ENCODE measurements at places on chromosomes 6 and 20. TPM values are rescaled to one million over a fixed set of nuclear protein-coding genes. Genes with fewer than 3 reads are reported as not detected.

- DNase-seq, result no peak
Observed at GRCh38 chr6:35248300-35248699, 11.2 kb upstream of the ZNF76 start.

- DNase-seq, result no peak
Observed at GRCh38 chr6:74715355-74716085, 490.3 kb downstream of the COL12A1 start.

DNA sequence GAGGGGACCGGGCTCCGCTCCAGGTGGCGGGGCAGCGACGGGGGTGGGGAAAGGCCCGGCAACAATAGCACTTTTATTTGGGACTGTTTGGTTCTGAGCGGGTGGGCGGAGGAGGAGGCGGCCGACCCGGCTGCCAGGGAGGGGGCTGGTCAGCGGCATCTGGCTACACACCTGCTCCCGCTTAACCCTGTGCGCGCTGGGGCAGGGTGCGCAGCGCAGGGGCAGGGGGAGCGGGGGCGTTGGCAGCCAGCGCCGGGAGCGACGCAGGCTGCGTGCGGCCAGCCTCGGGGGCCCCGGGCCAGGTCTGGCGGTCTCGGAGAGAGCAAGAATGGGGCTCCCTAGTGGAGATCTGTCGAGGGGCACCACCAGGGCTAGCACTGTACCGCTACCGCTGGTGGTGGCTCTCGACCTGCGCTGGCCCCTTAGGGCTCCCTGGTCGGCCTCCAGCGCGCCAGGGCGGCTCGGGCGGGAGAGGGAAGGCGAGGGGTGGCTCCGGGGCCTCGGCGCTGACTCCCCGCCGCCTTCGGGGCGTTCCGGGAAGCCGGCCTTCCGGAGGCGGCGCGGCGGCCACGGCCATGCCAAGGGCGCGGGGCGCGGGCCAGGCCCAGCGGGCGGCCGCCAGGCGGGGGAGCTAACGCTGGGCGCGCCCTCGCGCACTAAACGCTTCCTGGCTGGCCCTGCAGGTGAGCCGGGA lies 92.4 kb downstream of the NCR2 start:
- DNase-seq, result peak; percentile 90

GRCh38 chr20:44803383-44803941 lies 6.9 kb downstream of the RIMS4 start:
- DNase-seq, result no peak

Gene SLC22A16
- total RNA-seq, result 0.79 TPM

Gene CPNE1
- 145 TPM for total RNA-seq

Gene ULBP1
- 0.72 TPM for total RNA-seq

Gene HEY2
- total RNA-seq, result 10.7 TPM

Gene ABHD16B
- not detected for total RNA-seq

Gene FAM162B
- total RNA-seq, result 4.3 TPM
